ENCODE measurements at places on chromosomes 2 and 18.
A peak's percentile ranks its signal among the peaks of the same experiment; 100 is the strongest.

GRCh38 chr2:232195487-232195886 lies 183.1 kb upstream of the ALPP start:
- no peak for DNase-seq

DNA sequence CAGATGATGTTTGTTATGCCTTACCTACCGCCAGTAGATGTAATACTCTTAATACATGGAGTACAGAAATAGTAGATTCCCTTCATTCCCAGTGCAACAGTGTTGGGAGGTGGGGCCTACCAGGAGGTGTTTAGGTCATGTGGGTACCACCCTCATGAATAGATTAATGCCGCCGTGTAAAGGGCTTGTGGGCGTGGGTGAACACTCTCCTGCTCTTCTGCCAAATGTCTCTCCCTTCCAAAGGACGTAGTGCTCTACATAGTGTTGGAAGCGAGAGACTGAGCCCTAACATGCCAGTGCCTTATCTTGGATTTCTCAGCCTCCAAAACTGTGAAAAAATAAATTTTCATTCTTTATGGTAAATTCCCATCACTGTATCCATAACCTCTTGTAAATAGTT lies 30.1 kb downstream of the PLEKHA3 start:
- DNase-seq = no peak

DNA sequence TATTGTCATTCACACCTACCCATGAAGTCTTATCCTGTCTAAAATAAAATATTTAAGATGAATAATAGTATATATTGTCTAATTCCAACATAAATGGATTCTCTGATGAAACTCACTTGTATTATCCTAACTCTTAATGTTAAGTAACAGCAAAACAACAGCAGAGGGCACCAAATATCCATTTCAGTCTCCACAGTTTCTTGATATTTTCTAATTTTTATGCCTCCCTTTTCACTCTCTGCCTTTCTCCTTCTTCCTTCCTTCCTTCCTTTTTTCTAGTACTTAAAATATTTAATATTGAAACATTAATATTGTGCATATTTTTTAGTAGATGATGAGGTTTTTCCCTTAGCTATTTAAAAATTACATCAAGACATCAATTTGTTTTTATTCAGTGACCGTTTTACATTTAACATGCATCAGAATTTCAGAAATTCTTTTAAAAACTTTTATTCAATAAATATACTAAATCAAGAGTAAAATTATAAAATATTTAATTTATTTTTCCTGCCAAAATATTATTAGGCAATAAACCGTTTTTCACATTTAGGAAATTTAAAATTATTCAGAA lies 97.6 kb downstream of the WDR7 start:
- DNase-seq = no peak

- DNase-seq = no peak
These were observed 31.0 kb upstream of the EPB41L3 start for GRCh38 chr18:5574843-5575242.

DNA sequence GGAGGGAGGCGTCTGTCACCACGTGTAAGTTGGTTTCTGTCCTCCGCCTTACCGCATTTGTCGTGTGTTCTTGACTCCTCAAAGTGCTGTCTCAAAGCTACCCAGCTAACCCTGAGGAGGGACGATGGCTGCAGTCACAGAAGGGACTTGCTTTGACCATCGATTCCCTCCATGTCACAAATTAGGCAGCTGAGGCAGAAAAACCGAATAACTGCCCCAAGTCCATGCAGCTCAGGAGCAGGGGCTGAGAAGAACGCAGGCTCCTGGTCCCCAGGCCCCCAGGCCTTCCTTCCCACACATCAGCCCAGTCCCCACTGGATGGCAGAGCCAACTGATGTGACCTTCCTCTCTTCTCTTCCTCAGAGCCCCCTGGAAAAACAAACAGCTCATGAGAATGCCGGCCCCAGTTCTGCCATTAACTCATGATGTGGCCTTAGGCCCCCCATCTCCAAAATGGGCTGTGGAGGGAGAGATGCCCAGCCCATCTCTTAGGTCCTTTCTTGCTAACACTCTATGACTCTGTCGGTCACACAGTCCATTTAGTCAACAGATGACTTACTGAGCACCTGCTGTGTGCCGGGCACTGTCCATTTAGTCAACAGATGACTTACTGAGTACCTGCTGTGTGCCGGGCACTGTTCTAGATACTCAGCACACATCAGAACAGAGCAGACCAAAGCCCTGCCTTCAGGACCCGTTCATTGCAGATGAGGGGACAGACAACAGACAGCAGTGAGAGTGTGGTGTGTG lies 19.6 kb downstream of the MTERF4 start:
- DNase-seq = no peak

GRCh38 chr2:190105554-190105953 lies 43.0 kb upstream of the MSTN start:
- peak; percentile 20 for DNase-seq

GRCh38 chr18:75421656-75422055 lies 5.8 kb downstream of the SMIM21 start:
- DNase-seq = no peak

DNA sequence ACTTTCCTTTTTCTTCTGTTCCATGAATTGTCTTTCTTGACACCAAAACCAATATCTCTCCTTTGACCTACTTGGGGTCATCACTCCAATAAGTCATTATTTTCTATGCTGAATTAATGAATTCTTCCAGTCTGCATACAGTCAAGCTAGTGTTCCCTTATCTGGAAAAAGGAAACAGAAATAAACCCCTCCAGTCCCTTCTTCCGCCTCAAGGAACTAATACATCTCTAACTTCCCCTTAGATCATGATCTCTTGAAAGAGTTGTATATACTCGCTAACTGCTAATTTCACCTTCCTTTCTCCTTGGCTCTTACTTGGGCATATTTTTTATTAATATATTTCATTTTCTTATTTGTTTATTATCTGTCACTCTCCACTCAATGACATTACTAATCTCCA lies 7.3 kb upstream of the ARHGAP15 start:
- DNase-seq = no peak

GRCh38 chr2:26852405-26853306 lies 4.7 kb downstream of the DPYSL5 start:
- DNase-seq = no peak

GRCh38 chr2:237309416-237309815 lies 104.5 kb downstream of the COL6A3 start:
- DNase-seq = no peak

DNA sequence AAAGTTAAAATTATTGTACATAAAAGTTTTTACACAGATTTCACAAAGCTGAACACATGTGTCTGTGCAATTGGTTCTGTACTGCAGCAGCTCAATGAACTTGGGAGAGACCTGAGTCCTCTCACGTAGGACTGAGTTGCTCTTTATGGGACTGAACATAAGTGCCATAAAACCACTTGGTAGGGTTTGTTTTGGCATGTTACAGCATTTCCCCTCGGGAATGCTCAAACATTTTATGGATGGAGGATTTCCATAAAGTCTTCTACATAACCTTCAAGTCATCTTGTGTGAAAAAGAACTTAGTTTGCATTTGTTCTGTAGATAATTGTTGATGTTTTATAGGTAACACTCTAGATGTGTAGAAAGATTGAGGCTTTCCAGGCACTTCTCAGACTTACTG lies 15.9 kb downstream of the LYPD6 start:
- no peak for DNase-seq

DNA sequence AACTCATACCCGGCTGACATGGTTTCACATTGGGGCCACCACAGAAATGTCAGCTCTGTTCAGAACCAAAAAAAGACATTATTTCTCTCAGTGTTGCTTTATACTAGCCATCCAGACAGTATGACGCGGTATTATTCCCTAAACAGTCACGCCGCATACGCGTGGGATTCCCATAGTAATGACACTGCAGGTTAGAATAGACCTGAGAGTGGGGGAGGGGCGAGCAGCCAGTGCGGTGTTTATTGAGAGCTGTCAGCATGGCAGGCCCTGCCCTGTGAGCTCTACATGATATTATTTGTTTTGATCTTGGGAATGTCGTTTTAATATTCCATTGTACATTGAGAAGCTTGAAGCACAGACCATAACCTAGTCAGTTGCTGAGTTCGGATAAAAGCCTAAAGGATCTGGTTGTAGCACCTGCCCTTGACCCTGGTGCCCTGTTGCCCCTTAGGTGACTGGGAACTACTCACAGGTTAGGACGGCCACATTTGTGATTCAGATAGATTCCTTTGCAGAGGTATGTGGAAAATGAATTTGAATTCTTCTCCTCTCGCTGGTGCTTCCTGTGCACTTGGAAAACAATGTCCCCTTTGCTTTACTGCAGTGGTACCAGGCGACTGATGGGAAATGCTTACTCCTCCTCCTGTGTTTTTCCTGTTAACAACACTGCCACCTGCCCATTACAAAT lies 150.1 kb downstream of the ARHGAP28 start:
- no peak for DNase-seq

DNA sequence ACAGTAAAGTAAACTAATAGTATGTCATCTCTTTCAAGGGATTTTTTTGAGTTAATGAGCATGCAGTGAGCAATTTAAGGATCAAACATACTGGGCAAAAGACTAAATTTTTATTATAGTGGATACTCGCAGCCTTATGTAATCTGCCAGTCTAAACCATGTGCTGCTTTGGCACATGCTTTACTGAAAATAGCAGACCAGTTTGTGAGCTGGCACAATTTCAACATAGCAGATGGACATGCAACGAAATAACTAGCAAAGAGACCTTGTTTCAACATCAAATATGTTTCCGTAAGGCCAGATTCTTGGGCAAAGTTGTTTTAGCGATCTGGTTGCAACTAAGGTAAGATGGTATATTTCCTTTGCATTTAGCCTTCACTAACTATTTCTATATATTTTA lies 807.3 kb downstream of the NR4A2 start:
- DNase-seq = no peak

GRCh38 chr2:150733051-150733618 lies 245.7 kb upstream of the RND3 start:
- peak; percentile 9 for DNase-seq

GRCh38 chr18:48676346-48676745 lies 137.5 kb downstream of the CTIF start:
- no peak for DNase-seq

DNA sequence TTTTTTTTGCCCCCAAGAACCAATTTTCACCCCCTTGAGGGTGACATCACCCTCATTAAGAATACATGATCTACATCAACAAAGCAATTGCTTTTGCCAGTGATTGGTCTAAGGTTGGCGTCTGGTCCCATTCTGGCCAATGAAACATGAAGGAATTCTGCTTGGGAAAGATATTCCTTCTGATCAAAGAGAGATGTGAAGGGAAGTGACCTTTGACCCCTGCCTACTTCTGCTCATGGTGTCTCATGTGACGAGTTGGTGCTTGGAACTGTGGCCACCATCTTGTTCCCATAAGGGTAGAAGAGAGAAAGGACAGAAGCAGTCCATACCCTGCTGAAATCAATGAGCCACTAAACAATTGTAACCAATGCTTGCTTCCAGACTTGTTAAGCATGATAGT lies 85.1 kb downstream of the LBH start:
- DNase-seq = no peak

GRCh38 chr2:44348400-44348799 lies 12.9 kb downstream of the PREPL start:
- DNase-seq = no peak

- DNase-seq = no peak
These were observed 1149.3 kb upstream of the CDH2 start for GRCh38 chr18:29326214-29326613.

DNA sequence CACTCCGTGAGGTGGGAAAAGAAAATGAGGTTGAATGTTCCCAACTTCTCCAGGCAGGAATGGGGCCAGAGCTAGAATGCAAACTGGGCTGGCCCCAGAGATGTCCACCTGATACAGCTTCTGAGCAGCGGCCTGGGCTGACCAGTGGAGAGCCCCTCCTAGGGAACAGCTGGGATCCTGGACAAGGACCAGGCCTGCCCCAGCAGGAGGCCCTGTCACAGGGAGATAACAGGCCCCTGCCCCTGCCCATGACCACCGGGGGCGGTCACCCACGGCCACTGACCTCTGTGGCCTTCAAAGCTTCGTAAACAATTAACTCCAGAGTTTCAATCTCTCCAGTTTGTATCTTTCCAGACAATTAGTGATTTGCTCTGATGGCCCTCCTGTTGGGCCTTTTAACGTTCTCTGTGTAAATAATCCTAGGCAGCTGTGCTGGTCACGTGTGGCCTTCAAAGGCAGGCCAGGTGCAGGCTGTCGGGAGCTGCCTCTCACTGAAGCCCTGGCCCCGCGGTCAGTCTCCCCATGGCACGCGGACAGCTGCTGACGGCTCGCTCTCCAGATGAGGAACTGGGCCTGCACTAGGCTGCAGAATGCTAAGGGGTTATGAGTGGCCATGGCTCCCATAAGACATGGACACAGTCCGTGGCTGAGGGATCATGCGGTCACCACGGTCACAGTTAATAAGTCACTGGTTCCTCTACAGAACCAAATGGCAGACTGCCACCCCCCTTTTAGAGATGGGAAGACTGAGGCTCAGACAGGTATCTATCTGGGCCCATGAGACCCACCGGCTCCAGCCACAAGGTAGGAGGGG lies 9.2 kb downstream of the HS6ST1 start:
- DNase-seq = no peak

All from NCI-H226 (cell line).